Psoas muscle (tissue), 8 donors: ENCODE measurements at places on chromosomes 2 and 18. TPM values are rescaled to one million over a fixed set of nuclear protein-coding genes. Genes with fewer than 3 reads are reported as not detected.

The EN1 gene
- total RNA-seq, result 2.5 TPM

The KLF11 gene
- total RNA-seq, result 10.6 TPM

The ATF2 gene
- total RNA-seq, result 20.0 TPM

The SERPINB12 gene
- total RNA-seq, result not detected

The SH3RF3 gene
- 8.3 TPM for total RNA-seq

The ANKAR gene
- 4.1 TPM for total RNA-seq

The SLC4A5 gene
- total RNA-seq, result 2.7 TPM

The POTEC gene
- total RNA-seq, result not detected

DNA sequence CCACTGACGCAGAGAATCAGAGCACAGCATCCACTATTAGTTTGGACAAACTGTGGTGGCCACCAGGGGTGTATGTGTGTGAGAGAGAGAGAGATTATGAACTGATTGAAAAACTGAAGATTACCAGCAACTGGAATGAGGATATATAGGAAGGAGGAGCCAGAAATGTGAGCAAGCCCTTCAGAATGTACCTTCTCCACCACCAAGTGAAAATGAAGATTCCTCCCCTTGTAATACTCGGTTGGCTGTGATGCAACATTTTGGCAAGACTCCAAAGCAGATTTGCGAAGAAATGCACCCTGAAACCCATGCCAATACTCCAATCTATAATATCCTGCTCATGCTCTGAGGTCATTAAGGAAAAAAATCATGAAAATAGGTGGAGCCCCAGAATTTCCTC is 121.2 kb upstream of the SLC35G4 start:
- no peaks in the 10 kb centered on the region for H3K36me3 ChIP-seq
- no peak overlapping the region for H3K4me3 ChIP-seq
- H3K4me1 ChIP-seq, result no peaks in the 10 kb centered on the region
- no peak overlapping the region for H3K27ac ChIP-seq
- H3K27me3 ChIP-seq, result no peaks in the 10 kb centered on the region

DNA sequence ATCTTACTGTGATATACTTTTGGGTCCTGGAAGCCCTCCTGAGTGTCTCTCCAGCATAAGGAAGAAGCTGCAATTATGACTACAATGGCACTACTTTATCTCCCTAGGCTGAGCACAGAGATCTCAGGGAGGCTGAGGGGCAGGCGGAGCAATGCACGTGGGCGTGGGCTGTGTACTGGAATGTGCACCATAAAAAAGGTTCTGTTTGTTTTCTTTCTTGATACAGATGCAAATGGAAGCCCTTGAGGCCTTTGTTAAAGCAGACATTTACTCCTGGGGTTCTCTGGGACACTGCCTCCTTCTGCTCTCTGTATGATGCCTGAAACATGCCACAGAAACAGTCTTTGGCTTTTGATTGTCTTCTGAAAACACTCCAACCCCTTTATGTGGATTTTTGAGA is 79.1 kb upstream of the DLX2 start:
- H3K4me3 ChIP-seq, result no peak overlapping the region
- no peaks in the 10 kb centered on the region for H3K27me3 ChIP-seq
- no peaks in the 10 kb centered on the region for H3K4me1 ChIP-seq
- DNase-seq, result no peak

DNA sequence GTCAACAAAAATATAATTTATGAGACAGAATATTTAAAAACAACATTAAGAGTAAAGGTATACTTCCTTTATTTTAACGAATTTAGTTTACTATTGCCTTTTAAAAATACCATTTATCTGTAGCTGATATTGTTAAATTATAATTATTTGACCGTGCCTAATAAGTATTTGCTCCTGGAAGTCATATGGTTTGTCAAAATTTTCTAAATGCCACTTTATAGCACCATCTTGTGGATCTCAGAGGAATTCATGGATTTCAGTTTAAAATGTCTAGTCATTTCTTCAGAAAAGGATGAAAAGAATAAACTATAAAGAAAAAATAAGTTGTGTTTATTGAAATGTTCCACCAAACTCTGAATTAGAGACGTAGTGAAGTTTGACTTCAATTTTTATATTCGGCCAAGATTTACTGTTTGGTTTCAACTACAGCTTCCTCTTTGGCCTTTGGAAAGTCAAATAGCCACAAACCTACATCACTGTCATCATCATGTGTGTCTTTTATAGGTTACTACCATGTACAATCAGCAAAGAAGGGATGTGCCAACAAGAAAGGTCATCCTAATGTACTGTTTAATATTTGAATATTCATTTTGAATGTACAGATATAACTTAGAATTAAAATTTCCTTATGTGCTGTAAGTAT is 10.3 kb upstream of the FTCDNL1 start:
- H3K36me3 ChIP-seq, result no peaks in the 10 kb centered on the region
- no peak overlapping the region for H3K27ac ChIP-seq
- no peak for DNase-seq
- no peak overlapping the region for H3K4me3 ChIP-seq
- H3K4me1 ChIP-seq, result peaks cover 9% of the 10 kb centered on the region
- no peaks in the 10 kb centered on the region for H3K27me3 ChIP-seq

DNA sequence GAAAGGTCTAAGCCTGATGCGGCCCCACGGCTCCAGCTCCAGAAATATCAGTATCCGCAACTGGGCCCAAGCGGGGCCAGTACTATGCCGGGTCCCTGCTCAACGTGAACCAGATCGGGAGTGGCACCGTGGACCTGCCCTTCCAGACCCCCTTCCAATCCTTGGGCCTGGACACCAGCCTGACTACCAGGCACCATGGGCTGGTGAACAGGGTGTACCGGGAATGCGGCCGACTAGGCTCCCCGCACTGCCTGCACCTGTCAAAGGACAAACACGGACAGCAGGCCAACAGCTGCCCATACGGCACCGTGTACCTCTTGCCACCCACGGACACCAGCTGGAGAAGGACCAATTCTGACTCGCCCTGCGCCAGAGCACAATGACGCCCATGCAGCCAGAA is 1196.9 kb upstream of the CHAC2 start:
- H3K27me3 ChIP-seq, result no peaks in the 10 kb centered on the region
- no peak overlapping the region for H3K27ac ChIP-seq
- H3K36me3 ChIP-seq, result no peaks in the 10 kb centered on the region
- H3K4me1 ChIP-seq, result no peaks in the 10 kb centered on the region
- H3K4me3 ChIP-seq, result no peak overlapping the region

- no peaks in the 10 kb centered on the region for H3K4me1 ChIP-seq
- H3K4me3 ChIP-seq, result no peak overlapping the region
- no peak for DNase-seq
- H3K36me3 ChIP-seq, result no peaks in the 10 kb centered on the region
These were observed 187.9 kb upstream of the LHCGR start for GRCh38 chr2:48943436-48943835.

DNA sequence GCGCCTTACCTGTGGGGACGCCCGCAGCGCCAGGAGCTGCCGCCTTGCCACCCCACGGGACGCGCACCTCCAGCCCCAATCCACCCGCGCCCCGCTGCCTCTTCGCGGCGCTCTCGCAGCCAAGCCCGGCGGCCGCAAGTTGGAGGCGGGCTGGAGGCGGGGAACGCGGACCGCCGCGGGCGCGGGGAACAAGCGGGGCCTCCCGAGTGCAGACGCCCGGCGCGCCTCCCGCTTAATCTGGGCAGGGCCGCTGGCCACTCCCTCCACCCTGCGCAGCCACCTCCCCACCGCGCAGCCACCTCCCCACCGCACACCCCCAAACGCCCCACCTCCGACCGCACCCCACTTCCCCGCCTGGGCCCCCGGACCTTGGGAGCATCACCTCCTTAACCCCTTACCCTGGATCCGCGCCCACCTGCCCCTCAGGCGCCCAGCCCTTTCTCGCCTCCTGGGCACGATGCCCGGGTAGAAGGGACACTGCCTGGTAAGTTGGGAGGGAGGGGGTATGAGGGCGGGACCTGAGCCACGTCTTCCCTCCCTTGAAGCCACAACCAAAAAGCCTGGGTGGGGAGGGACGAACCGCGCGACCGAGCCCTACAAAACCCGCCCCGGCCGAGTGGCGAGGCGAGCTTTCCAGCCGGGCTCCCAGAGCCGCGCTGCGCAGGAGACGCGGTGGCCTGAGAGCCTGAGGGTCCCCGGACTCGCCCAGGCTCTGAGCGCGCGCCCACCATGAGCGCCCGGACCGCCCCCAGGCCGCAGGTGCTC is at the start of the genes COL4A3 and COL4A4:
Gene COL4A3 (plus strand): TSS at position 627 of the 765 bp plus-strand sequence. CDS start 103 bp downstream, at position 730.
Gene COL4A4 (minus strand): TSS at position 208 of the 765 bp plus-strand sequence. CDS start 16,722 bp downstream, outside the sequence.
- peak within 1 kb of the TSS; percentile 94 for H3K4me3 ChIP-seq
- H3K27ac ChIP-seq, result peak within 1 kb of the TSS; percentile 97
- H3K36me3 ChIP-seq, result peaks cover 9% of the 10 kb centered on the region
- no peaks in the 10 kb centered on the region for H3K27me3 ChIP-seq
- DNase-seq, result peak; percentile 84

- H3K4me1 ChIP-seq, result no peaks in the 10 kb centered on the region
- H3K27ac ChIP-seq, result no peak overlapping the region
- no peaks in the 10 kb centered on the region for H3K36me3 ChIP-seq
- peak; percentile 82 for DNase-seq
- no peaks in the 10 kb centered on the region for H3K27me3 ChIP-seq
These were observed 47.1 kb upstream of the IGFBP5 start for GRCh38 chr2:216742411-216742810.

DNA sequence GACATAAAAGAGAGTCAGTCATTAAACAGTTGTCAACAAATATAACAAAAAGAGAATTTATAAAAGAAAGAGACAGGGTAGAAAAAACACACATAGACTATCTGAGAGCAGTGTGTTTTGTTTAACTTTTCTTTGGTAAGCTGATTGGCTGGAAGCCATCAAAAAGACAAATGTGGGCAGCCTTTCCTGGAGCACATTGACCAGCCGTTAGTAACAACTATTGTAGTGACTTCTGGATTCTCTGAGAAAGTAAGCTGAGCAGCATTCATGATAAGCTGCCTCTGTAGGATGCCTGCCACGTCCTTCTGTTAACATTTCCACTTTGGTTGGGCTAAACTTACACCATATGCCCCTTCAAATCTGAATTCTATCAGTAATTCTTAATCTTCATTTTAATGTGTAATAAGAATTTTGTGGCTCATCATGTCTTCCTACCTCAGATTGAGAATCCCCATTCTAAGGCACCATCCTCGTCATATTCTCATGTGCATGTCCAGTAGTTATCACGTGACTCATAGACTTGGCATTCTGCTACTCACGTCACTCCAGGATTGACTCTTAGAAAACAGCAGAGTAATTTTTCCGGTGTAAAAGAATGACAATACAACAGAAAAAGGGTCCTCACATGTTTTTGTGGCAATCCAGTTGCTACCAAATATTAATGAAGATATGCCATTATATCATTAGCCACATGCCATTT is 43.4 kb upstream of the DNAJC10 start:
- H3K4me1 ChIP-seq, result no peaks in the 10 kb centered on the region
- no peaks in the 10 kb centered on the region for H3K36me3 ChIP-seq
- H3K4me3 ChIP-seq, result no peak overlapping the region
- no peaks in the 10 kb centered on the region for H3K27me3 ChIP-seq
- H3K27ac ChIP-seq, result no peak overlapping the region

- H3K27ac ChIP-seq, result no peak overlapping the region
- no peak for DNase-seq
- no peak overlapping the region for H3K4me3 ChIP-seq
- H3K27me3 ChIP-seq, result no peaks in the 10 kb centered on the region
These were observed 63.7 kb upstream of the CCBE1 start for GRCh38 chr18:59760619-59761600.

GRCh38 chr2:137930146-137930545 is 34.1 kb upstream of the HNMT start:
- H3K27ac ChIP-seq, result no peak overlapping the region
- DNase-seq, result no peak
- no peak overlapping the region for H3K4me3 ChIP-seq
- H3K27me3 ChIP-seq, result no peaks in the 10 kb centered on the region
- no peaks in the 10 kb centered on the region for H3K4me1 ChIP-seq

DNA sequence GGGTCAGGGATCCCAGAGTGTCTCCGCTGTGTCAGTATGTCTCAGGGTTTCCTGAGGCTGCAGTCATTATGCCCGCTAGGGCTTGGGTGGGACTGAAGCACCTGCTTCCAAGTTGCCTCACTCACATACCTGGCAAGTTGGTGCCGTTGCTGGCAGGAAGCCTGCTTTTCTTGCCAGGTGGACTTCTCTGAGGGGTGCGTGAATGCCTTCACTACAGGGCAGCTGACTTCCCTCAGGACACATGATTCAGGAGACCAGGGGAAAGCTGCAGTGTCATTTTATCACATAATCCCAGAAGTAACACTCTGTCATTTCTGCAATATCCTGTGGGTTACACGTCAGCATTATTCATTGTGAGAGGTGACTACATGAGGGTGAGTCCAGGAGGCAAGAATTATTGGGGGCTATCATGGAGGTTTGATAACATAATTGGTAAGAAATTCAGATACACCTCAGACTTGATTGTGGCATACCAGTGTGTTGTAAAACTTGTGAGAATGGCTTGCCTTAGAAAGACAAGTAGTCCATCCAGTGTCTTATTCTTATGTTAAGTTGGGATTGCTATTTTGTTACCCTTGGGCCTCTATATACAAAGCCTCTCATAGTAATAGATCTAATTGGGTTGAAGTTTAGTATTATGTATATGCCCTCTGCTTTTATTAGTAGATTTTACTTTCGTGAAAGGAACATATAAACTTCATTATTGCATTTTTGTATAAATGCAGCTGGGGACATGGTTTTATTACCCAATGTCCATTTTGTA is 44.1 kb downstream of the NEDD4L start:
- no peak overlapping the region for H3K27ac ChIP-seq
- no peaks in the 10 kb centered on the region for H3K27me3 ChIP-seq
- no peak overlapping the region for H3K4me3 ChIP-seq
- H3K36me3 ChIP-seq, result no peaks in the 10 kb centered on the region
- DNase-seq, result no peak

DNA sequence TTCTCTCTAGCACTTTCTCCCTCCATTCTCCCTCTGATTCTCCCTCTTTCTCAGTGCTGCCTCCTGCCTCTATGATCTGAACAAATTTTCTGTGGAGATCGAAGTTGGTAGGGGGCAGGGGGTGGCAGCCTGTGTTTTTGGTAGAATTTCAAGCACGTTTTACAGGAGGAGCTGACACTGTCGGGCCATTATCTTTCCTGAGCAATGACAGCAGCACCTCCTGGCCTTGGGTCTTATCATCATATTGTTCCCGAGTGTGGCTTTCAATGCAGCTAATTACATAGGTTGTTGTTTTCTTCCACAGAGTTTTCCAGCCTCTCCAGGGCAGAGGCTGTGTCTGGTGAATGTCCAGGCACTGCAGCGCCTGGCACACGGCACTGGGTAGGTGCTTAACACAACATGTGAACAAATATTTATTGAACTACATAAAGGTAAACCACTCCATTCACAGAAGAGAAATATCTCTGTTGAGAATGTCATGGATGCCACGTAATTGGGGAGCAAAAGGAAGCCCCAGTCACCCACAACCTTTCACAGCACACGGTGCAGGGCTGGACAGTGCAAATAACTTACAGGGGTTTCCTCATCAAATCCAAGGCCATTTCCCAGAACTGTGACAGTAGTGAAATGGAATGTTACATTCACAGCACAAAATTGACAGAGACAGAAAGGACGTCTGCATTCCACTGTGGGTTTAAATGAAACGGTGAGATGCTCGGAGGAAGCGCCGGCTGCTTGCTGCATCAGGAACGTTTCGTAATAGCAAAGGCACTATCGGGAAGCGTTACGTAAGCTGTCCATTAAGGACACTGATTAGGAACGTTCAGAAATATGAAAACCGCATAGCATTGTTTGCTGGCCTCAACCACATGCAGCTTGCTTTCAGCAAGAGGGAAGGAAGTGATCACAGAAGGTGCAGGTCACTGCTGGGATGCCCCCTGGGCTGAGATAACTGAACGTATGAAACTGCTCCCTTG is 6.5 kb upstream of the KCNG2 start:
- no peak overlapping the region for H3K4me3 ChIP-seq
- H3K27me3 ChIP-seq, result no peaks in the 10 kb centered on the region
